ENCODE measurements at places on chromosomes 12 and 14.

GRCh38 chr14:57533214-57533613 lies 39.6 kb upstream of the CCDC198 start:
- peak; percentile 37 for DNase-seq

DNA sequence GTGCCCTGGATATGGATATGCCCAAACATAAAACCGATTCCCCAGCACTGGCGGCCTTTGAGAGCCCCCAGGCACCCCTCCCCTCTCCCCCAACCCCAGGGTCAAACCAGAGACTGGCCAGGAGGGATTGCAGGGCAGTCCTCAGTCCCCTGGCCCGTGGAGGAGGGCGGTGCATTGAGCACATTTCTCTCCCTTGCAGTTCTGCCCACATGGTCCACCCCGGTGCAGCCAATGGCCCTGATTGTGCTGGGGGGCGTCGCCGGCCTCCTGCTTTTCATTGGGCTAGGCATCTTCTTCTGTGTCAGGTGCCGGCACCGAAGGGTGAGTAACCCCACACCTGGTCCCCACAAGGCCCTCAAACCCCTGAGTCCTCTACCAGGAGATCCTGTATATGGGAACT lies 3.4 kb upstream of the GPR162 start:
- DNase-seq: peak; percentile 26

GRCh38 chr14:35193161-35193560 lies 70.8 kb downstream of the PRORP start:
- DNase-seq: no peak

DNA sequence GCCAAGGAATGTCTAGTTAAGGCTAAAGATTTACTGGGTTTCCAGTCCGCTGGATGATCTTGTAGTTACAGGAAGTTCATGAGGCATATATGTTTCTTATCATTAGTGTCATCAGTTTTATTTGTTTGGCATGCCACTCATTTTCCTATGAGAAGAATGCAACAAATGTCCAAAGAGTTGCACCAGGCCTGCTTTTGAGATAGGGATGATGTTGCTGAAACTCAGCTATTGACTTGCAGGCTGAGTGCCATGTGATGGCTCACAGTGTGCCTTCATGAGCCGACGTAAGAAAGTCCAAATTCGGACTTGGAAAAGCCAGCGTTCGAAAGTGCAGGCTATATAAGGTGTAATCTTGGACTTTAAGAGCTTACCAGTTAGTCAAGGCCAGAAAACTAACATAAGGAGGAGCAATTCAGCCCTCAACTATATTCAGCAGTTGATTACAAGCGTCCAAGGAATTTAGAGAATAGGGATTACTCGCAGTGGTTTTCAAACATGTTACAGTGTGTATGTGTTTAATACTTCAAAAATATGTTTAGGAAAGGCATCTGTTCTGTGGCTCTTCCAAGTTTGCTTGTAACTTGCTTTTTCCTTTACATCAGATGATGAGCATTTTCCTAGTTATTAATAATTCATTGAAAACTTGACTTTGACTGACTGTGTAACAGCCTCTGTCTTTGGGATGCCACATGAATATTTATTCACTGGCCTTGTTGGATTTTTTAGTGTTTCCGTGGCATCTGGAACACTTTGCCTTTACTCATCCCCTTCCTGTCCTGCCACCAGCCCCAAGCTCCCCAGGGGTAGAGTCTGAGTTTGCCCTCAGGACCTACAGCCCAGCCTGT lies 101.3 kb downstream of the LGMN start:
- no peak for DNase-seq

GRCh38 chr14:103401223-103402214 lies 16.3 kb downstream of the MARK3 start:
- DNase-seq: no peak

DNA sequence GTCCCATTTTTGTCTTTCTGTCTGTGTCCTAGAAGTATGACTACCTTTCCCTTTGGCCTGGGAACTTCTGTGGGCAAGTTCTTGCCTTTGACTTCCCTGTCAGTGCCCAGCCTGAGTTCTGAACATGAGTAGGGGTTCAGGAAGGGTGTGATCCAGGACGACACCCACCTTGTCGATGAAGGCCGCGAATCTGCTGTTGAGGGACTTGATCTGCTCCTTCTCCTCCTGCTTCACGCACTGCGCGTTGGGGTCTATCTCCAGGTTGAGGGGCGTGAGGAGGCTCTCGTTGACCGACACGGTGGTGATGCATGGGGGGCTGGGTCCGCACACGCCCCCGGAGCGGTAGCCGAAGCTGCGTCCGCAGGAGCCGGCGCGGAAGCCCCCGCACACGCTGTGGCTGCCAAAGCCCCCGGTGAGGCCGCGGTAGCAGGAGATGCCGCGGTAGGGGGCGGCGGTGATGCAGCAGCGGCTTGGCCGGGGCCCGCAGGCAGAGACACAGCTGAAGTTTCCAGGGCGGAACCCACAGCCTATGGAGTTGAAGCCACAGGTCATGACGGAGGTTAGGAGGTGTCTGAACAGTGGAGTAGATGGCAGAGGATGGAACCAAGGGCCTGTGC lies at the start of gene KRT83:
KRT83 (minus strand) TSS at position 615 of the 617 bp plus-strand sequence; CDS start at position 552, 63 bp downstream.
- no peak for DNase-seq

- no peak for DNase-seq
These were observed 305.0 kb downstream of the NELL2 start for GRCh38 chr12:44571006-44571550.

- no peak for DNase-seq
These were observed 26.5 kb upstream of the PLD4 start for GRCh38 chr14:104898195-104898558.

All from RPMI8226 (cell line).